ENCODE measurements at places on chromosomes 11 and 22. TPM values are rescaled to one million over a fixed set of nuclear protein-coding genes. Genes with fewer than 3 reads are reported as not detected.
A peak's percentile ranks its signal among the peaks of the same experiment; 100 is the strongest.

- no peaks in the 10 kb centered on the region for H3K27me3 ChIP-seq
- no peak overlapping the region for H3K27ac ChIP-seq
- H3K4me1 ChIP-seq = peaks cover 3% of the 10 kb centered on the region
- H3K4me3 ChIP-seq = no peak overlapping the region
- no peak for DNase-seq
Measured at GRCh38 chr22:29143941-29144785, 61.5 kb upstream of the EMID1 start.

The MMP12 gene
- total RNA-seq = not detected

GRCh38 chr11:26777372-26777808 lies 55.5 kb upstream of the SLC5A12 start:
- no peak overlapping the region for H3K4me3 ChIP-seq
- peak overlapping the region; percentile 70 for H3K27ac ChIP-seq
- no peaks in the 10 kb centered on the region for H3K36me3 ChIP-seq
- DNase-seq = peak; percentile 7
- peaks cover 12% of the 10 kb centered on the region for H3K4me1 ChIP-seq

DNA sequence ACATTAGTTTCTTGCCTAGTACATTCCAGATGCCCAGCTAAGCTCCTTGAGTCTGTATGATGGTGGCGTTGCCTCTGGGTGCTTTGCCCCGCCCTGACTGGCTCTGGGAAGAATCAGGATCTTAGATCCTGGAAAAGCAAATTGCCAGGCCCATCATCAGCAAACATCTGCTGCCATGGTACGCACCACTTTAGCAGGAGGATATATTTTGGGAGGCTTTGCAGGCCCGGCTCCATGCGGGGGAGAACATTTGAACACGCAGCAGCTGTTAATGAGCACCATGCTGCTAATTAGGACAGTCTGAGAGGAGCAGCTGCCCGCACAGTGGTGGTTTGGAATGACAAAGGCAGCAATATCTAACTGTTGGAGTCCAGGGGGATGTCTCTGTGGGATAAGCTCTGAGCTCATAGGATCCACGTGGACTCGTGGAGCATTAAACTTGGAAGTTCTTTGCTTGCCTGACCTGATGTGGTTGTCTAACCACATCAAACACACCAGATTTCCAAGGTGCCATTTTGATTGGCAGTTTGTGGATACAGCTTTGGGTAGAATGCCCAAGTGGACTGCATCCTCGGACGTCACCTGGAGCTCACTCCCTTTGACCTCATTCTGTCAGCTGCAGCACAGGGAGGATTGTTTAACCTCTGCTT lies 217.0 kb upstream of the ZBED5 start:
- peaks cover 72% of the 10 kb centered on the region for H3K27me3 ChIP-seq
- DNase-seq = no peak
- no peak overlapping the region for H3K4me3 ChIP-seq
- H3K4me1 ChIP-seq = no peaks in the 10 kb centered on the region

DNA sequence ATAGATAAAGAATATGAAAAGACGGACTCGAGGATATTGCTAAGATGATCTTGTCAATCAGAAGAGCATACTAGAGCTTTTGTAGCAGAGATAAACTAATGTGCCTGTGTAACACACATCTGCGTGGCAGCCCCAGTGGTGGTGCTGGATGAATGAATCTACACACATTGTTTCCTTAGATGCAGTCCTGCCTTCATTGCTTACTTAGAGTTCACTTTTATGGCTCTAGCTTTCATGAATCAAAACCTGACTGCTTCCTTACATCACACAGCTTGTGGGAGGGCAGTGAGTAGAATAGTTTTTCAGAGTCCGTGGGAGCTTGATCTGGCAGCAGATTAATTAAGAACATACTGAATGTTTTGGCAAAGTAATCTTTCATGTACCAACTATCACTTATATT lies 83.7 kb downstream of the EXT2 start:
- no peak overlapping the region for H3K27ac ChIP-seq
- no peaks in the 10 kb centered on the region for H3K27me3 ChIP-seq
- peaks cover 8% of the 10 kb centered on the region for H3K4me1 ChIP-seq
- H3K4me3 ChIP-seq = no peak overlapping the region
- peak; percentile 15 for DNase-seq

- no peaks in the 10 kb centered on the region for H3K36me3 ChIP-seq
- H3K4me3 ChIP-seq = no peak overlapping the region
- DNase-seq = peak; percentile 45
Measured at GRCh38 chr22:44348971-44349560, 36.3 kb upstream of the SHISAL1 start.

DNA sequence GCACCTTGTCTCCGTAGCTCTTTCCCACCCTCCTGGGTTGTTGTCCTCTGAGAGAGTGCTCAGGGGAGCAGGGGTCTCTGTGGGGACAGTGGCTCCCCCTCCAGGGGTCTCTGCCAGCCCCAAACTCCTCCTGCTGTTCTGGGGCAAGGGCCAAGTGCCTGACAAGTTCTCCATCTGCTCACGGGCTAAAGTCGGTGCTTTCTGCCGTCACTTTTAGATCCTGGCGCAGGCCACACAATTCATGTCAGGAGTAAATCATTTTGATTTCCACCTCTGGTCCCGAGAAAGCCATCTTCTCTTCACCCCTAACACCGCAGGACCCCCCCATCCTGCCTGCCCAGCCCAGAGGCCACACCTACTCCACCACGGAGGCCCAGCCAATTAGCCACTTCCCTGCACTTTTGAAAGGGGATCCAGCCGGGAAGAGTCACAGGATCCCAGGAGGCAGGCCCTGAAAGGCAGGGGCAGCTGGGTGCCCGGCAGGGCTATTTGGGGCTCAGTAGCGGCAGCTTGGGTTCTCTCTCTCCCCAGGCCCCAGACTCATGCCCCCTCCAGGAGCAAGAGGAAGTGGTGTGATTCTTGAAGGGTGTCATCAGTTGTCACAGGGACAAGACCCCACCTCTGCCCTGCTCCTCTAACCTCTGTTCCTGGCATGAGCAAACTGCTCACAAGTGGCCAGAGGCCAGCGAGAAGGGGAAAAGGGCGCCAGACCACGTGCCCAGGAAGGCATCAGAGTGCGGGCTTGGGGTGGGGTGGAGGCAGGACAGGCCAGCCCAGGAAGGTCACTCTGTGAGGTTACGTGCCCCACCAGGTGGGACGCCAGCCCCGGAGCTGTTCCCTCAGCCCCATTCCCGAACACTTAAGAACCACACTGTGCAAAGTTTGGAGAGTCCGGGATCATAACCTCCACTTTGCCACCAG lies 1.3 kb downstream of the MACROD1 start:
- peak overlapping the region; percentile 19 for H3K4me3 ChIP-seq
- H3K36me3 ChIP-seq = no peaks in the 10 kb centered on the region
- no peaks in the 10 kb centered on the region for H3K27me3 ChIP-seq

All from IMR-90 (cell line).